ENCODE measurements at places on chromosomes 3 and 15. TPM values are rescaled to one million over a fixed set of nuclear protein-coding genes. Genes with fewer than 3 reads are reported as not detected.

- peak; percentile 82 for DNase-seq
Observed at GRCh38 chr15:61834076-61834697, 226.1 kb downstream of the VPS13C start.

DNA sequence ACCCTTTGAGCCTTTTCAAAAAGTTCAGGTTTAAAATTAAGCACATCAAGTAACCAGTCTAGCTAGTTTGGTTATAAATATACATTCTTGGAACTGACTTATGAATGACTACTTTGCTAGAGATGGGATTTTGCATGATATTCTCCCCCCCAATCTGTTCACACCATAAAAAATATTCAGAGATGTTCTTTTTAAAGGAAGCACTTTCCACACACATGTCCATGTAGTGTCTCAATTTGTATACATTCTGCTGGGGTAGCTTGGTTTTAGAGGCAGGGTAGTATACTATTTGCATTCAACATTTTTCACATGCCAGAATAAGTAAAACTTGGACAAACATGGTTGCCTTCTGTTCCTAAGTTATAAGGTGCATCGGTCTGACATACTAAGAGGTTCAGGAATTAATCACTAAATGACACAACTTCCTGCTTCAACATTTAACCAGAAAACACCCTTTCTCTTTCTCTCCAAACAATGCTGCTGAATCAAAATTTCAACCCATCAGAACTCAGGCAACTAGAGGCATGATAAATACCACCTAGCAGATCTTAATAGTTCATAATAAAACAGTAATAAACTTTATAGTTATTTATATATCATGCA is 57.0 kb downstream of the SUMF1 start:
- no peak for DNase-seq

PDZRN3 gene
- total RNA-seq = 13.2 TPM

CCR3 gene
- 0.48 TPM for total RNA-seq

FGF7 gene
- total RNA-seq = 2.4 TPM

SST gene
- total RNA-seq = not detected

EPHA6 gene
- not detected for total RNA-seq

MYO1E gene
- 26.3 TPM for total RNA-seq

ERICH6 gene
- total RNA-seq = not detected

TRH gene
- total RNA-seq = not detected

ZNF660 gene
- total RNA-seq = 1.2 TPM
